MM.1S (cell line): ENCODE measurements at places on chromosomes 6 and 20.
A peak's percentile ranks its signal among the peaks of the same experiment; 100 is the strongest.

GRCh38 chr6:26086211-26086610, 1.0 kb upstream of the HFE start:
- no peak for DNase-seq

GRCh38 chr6:68038815-68039408, 596.2 kb upstream of the ADGRB3 start:
- no peak for DNase-seq

- peak; percentile 84 for DNase-seq
These were observed 378.8 kb downstream of the CENPW start for GRCh38 chr6:126718600-126719327.

- no peak for DNase-seq
These were observed 279.9 kb downstream of the CD83 start for GRCh38 chr6:14397518-14397901.

DNA sequence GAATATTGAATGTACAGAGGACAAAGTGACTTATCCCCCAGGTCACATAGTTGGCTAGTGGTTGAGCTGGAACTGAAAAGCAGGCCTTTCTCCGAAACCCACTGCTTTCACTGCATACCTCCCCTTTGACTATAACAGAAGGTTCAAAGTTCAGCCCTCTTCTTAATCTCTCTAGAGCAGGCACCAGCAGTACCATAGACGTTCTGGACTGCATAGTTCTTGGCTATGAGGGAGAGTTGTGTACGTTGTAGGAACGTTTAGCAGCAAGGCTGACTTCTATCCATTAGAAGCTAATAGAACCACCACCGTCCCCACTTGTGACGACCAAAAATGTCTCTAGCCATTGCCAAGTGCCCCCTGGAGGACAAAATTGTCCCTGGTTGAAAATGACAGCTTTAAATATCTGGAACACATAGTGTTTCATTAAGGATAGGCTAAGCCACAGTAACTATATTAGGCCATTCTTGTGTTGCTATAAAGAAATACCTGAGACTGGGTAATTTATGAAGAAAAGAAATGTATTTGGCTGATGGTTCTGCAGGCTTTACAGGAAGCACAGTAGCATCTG, 123.8 kb upstream of the MTHFD1L start:
- DNase-seq: no peak

DNA sequence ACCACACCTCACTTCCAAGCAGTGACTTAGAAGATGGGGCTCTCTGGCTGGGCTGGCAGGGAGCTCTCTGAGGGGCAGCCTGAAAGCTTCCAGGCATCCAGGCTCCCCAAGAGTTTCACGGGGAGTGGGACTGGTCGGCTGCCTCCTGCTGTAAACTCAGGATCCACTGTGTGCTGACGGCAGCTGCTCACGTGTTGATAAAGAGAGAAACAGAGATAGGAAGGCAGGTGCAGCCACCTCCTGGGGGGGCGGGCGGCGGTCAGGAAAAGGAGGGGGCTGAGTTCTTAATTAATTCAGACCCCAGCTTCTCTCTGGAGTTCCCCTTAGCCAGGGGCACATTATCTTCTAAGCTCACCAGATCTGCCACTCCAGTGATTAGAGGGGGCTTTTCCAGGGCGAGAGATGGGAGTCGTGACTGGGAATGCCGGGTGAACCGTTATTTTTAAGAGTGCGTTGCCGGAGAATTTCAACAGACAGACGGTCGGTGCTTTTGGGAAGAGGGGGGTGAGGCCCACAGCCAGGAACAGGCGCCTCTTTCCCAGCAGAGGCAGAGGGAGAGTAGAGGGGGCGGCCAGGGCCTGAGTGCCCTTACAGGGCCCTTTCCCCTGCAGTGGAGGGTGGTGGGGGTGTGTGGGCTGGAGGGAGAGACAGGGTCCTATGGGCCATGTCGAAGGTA, 70.9 kb downstream of the CD40 start:
- no peak for DNase-seq

GRCh38 chr6:149935668-149936067, 6.1 kb upstream of the ULBP2 start:
- DNase-seq: no peak

- no peak for DNase-seq
These were observed 5.1 kb downstream of the RING1 start for GRCh38 chr6:33213166-33213988.

DNA sequence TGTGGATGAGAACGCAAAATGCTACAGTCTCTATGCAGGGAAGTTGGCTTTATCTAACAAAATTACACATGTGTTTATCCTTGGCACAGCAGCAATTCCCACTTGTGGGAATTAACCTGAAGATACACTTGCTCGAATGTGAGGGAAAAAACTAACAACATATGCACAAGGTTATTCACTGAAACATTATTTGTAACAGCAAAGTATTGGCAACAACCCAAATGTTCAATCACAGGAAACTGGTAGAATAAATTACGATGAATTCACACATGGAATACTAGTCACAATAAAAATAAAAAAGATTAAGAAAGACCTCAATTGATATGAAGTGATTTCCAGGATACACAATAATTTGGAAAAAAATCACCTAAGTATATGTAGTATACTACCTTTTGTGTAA, 68.1 kb upstream of the OGFRL1 start:
- no peak for DNase-seq

- DNase-seq: no peak
These were observed 2.0 kb upstream of the STMN3 start for GRCh38 chr20:63655249-63655648.

GRCh38 chr6:169070506-169071176, 183.0 kb downstream of the THBS2 start:
- DNase-seq: no peak

GRCh38 chr6:2179950-2180349, 65.5 kb downstream of the GMDS start:
- no peak for DNase-seq

- DNase-seq: no peak
These were observed 2.3 kb downstream of the TRAPPC3L start for GRCh38 chr6:116543149-116543548.

DNA sequence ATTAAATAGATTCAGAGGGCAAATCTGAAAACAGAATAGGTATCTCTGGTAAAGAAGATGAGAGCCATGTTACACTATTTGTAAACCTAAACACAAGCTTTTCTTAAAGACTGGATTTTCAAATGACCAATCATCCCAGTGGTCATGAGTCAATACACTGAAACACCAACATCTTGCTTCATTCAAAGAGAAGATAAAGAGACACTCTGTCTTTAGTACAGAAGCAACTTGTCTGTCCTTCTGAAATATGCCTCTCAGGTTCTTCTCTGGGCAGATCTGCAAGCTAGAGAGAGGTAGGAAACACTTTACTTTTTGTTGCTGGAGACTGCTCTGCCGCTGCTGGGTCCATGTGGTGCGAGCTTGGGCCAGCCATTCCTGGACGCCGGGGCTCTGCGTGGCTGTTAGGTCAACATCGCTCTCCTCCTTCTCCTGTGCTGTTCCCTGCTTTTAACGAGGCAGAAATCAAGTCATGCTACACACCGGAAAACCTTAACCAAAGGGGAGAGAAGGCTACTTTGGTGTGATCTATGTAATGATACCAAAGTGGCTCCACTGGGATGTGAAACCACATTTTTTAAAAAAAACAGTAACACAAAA, 368.2 kb downstream of the SYNE1 start:
- DNase-seq: no peak

DNA sequence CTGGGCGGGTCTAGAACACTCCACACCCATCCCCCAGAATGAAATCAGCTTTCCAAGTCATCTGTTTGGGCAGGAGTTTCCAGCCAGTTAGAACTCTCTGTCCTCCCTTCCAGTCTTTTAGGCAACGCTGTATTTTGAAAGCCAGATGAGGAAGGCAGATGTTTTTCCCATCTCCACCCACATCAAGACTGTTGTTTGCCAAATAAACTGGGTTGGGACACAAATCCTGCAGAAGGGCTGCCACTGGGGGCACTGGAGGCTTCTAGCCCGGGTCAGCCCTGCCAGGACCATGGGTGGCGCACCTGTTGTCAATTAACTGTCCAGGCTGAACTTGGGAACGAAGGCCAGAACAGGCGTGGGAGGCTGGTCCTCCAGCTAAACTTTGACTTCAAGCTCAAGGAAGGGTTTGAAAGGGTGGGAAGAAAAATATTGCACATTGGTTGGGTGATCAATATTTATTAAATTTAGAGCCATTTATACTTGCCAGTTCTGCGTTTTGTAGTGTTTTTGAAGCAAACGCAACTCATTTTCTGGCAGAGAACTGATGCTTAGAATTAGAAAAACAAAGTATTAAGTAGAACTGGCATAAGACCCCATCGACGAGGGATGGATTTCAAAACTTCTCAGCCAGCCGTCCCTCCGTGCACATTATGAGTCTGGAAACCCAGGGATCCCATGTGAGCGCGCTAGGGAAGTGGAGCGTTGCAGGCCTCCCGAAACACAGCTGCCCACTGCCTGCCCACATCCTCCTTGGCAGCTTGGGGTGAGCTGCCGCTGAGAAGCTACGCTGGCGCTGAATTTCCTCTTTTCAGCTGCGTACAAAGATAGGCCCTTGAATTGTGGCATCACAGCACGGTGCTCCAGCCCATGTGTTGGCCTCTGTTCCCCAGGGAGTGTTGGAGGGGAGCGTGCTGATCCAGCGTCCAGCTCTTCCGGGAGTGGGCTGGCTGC, 297.4 kb downstream of the QKI start:
- no peak for DNase-seq

- DNase-seq: peak; percentile 58
These were observed 71.7 kb downstream of the RCAN2 start for GRCh38 chr6:46419576-46420002.

GRCh38 chr20:38894091-38894847, 31.9 kb upstream of the FAM83D start:
- no peak for DNase-seq

GRCh38 chr6:6661684-6662083, 73.2 kb downstream of the LY86 start:
- DNase-seq: no peak

DNA sequence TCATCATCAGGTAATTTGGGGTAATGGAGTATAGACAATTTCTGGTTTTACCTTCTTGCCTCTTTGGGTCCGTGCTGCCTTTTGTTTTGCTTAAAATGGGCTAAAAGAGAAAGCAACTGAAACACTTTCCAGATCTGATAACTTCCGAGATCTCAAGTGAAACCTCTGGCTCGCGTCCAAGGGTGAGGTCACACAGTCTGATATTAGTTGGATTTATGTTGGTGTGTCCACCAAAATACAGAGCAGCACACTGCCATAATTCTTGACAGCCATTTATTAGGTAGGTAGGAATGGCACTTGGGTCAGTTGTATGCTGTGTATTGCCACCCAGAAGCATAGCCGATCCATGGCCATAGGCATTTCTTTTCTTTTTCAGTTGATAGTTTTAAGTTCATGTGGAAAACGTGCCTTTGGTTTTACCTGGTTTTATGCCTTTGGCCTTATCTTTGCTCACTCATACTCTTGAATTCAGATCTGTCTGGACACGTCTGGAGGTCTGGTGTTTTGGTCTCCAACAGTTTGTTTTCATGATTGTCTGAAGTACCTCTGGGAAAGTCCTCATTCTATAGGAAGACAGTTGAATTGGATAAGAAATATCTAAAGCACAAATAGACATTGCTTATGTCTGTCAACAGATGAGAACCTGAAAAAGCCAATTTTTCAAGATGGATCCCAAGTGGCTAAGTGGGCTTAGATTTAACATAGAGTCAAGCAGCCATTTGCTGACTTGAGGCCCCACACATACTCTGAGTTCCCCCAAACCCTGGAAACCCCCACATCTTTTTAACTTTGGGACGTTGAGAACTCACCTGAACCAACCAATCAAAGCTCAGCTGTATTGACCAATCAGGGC, 320.8 kb downstream of the SOX4 start:
- DNase-seq: no peak

- DNase-seq: peak; percentile 58
These were observed 70.5 kb downstream of the FAM217A start for GRCh38 chr6:4008324-4009047.

- DNase-seq: no peak
These were observed 105.8 kb upstream of the TRAF3IP2 start for GRCh38 chr6:111711476-111711875.

DNA sequence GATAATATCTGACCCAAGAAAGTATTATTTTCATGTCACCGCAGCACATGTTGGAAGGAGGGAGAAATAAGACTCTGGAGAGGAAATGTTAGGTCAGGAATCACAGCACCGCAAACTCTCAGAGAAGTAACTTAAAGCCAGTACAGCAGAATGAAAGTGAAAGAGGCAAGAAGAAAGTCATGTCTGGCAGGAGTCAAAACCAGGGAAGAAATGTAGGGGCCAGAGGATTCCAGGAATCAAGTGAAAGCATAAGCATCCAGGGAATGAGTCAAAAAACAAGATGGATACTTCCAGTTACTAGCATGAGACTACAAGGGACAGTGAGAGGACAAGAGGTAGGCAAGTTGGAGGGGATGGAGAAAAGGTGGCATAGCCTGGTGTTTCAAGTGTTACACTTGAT, 80.4 kb downstream of the AK9 start:
- DNase-seq: peak; percentile 11

DNA sequence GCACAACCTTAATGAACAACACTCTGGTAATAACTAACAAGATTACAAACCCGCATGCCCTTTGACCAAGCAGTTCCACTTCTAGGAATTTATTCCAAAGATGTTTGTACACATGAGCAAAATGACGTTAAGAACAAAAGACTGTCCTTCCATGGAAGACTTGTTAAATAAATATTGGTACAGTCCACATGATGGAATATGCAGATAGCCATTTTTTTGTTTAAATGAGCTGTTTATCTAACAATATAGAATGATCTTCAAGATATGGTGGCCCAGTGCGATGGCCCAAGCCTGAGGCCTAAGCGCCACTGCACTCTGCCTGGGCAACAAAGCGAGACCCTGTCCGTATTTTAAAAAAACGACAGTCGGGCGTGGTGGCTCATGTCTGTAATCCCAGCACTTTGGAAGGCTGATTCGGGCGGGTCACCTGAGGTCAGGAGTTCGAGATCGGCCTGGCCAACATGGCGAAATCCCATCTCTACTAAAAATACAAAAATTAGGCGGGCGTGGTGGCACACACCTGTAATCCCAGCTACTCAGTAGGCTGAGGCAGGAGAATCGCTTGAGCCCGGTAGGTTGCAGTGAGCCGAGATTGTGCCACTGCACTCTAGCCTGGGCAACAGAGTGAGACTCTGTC, 7.4 kb upstream of the AHCY start:
- DNase-seq: no peak

GRCh38 chr6:106360989-106361430, 493 bp downstream of the CRYBG1 start:
- no peak for DNase-seq

DNA sequence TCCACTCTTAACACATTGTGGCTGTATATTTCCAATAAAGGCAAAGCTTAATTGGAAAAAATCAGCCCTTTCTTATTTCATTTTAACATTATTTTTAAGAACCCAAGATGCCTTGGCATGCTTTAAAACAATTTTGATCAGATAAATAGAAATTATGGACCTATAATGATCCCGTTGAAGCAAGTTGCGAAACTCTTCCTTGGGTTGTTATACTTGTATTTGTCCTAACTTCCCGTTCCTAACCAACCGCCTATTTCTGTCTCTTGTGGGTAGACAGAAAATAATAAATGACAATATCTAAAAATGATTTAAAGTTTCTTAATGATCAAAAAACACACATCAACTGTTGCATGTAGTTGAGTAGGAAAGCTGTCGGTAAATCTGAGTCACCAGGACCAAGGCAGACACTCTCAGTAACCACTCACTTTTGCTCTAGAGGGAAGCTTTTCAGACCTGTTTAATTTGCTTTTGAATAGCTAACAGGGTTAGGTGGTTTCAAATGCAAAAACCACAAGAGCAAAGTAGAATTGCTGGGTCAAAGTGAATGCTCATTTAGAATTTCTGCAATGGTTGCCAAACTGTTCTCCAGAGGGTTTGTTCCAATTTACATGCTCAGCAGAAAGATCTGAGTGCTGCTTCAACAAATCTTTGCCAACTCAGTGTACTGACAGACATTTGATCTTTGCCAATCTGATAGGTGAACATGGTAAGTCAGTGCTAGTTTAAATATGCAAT, 34.2 kb upstream of the KCNK5 start:
- no peak for DNase-seq
